ENCODE measurements at places on chromosomes 12 and 14.
A peak's percentile ranks its signal among the peaks of the same experiment; 100 is the strongest.

DNA sequence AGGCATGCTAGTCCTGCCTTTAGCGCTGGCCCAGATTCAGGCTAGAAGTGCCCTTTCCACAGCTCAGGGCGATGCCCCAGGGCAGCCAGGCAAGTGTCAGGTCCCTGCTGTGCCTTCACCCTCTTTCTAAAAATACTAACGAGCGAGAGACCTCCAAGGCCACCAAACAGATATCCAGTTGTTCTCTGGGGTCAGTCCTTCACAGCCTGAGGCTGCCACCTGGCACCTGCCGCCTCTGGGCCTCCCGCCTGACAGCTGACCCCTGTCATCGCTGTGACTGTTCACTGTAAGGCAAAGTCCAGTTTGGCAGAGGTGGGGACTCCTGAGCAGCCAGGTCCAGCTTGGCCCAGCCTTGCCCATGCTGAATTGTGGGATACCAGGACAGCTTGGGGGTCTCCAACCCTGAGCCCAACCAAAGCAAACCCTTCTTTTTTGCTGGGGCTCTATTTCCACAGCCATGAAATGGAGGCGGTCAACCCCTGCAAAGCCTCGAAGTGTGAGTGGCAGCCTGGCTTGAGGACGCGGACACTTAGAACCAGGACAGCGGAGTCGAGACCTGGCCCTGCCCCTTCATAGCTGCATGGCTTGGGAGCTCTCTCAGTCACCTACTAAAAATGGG, 79.9 kb downstream of the NINJ2 start:
- DNase-seq: no peak

GRCh38 chr14:68922886-68923285, 56.2 kb downstream of the ACTN1 start:
- DNase-seq: no peak

DNA sequence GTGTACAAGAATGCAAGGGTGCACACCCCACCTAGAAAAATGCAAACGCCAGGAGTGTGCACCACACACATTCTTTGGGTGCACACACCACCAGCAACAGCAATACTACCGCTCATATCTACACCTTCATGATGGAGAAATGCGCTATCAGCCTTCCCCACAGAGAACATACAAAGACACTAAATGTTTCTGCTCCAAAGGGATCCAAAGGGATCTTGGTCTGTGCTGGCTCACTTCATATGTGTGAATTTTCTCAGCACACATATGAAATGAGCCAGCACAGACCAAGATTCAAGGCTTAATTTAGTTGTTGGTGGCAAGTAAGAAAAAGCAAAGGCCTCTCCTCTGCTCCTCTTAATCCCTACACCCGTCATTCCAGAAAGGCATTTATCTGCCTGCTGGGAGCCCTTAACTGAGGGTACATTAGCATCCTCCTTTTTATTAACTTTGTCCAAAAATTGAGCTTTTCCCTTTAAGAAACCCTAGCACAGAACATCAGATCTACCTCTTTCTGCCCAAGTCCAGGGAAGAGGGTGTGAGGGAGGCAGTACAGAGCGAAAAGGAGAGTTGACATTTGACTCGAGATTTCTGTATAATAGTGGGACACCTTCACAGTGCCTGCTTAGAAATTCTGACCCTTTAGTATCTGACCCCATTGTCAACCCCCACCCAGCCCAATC, 8.3 kb downstream of the BMP4 start:
- no peak for DNase-seq

DNA sequence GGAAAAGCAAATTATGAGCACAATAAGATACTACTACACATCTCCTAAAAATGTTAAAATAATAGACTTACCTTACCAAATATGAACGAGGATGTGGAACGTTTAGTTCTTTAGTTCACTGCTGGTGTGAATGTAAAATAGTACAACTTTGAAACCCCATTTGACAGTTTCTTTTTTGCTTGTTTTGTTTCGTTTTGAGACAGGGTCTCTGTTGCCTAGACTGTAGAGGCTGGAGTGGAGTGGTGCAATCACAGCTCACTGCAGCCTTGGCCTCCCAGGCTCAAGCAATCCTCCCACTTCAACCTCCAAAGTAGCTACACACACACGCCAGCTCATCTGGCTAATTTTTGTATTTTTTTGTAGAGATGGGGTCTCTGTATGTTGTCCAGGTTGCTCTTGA, 136.4 kb upstream of the FAR2 start:
- no peak for DNase-seq

DNA sequence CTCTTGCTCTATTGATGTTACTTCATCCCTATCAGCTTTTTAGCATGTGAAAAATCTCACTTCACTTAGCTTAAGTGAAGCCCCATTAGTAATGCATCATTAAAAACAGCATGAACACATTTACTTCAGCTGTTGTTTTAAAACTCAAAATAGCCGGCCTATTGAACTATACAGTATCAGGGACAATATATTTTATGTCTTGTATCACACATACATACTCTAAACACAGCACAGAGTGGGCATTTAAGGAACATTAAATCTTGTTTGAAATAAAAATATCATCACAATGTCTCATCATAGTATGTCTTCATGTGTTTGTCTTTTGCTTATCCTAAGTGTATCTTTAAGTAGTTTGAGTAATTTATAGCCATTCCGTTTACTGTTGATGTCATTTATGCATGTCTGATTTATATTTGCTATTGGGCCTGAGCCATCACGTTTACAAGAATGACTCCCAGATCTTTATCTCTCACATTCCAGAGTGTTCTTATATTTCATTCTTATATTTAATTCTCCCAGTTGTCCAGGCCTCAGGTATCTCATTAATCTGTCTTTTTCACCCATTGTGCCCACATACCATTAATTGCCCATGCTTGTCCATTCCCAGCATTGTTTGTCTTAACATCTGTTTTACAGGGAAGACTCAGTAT, 57.5 kb downstream of the ARHGAP5 start:
- no peak for DNase-seq

- no peak for DNase-seq
These were observed 302.0 kb downstream of the TRHDE start for GRCh38 chr12:72574138-72574537.

DNA sequence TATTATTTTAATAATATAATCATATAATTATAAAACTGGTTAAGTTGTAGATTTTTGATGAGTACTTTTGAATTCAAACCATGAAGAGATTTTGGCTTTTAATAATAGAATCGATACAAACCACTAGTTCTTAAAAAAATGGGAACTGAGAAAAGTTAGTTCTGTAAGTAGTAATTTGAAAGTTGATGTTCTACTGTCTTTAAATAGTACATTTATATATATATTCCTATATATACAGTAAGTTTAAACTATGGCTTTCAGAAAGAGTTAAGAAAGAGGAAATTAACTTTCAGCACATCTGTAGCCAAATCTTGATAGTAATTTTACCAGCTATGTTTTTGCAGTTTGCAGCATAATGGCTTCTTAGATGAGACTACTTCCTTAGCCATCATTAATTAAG, 7.8 kb downstream of the LRRK2 start:
- no peak for DNase-seq

DNA sequence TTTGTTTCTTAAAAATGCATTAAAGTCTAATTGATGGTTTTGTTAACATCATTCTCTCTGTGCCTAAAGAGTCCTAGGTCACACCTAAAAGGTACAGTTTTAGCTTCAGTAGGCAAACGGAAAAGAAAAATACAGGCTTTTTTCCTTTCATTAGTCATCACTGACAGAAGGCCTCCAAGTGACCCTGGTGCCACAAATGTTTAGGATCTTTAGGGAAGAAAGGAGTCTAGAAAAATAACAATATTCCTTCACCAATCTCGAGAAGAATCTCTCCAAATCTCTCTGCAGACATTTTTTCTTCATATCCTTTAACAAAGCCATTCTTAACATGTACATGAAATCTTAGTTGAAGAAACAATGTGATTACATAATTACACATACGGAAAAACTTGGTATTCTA, 2.0 kb downstream of the DENND5B start:
- DNase-seq: no peak

DNA sequence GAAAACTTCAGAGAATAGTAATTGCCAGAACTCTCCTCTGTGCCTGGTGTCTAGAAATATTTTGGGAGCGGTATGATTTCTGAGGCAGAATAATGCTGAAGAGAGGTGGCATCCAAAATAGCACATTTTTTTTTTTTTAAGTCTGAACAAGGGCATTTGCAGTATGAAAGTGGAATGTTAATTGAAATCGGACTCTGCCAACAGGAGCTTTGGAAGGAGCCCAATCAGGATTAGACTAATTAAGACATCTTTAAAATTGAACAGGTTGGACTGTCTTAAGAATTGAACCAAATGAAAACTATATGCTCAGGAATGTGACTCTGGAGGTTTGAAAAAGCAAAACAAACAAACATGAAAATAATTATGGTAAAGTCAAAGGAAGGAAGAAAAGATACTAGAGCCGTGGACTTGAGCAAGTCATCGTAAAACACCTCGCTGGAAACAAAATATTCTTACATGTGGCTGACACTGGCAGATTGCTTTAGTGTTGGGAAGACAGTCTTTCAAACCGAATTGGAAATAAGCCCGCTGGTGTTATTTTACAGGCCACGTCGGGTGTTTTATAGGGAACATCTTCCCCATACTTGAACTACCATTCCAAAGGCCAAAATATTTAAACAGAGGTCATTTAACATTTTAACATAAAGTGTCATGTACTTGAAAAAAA, 436.3 kb downstream of the VRK1 start:
- no peak for DNase-seq

DNA sequence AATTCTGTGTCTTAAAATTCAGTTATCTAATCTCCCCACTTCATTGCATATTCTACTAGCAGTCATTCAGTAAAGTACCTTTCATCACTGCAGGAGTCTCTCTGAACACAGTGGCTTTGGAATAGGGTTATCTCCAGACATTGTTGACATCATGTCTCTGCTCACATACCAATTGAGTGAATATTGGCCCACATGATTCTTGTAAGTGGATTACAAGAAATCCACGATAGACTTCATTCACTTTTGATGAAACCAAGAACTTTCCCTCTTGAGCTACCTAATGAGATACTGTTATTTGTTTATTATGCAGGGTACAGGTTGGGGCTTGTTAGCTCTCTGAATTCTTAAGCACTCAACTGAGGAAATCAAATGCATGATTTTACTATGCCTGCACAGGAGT, 284.9 kb downstream of the RAD51B start:
- no peak for DNase-seq

- no peak for DNase-seq
These were observed 94.6 kb downstream of the PPM1A start for GRCh38 chr14:60343571-60344071.

DNA sequence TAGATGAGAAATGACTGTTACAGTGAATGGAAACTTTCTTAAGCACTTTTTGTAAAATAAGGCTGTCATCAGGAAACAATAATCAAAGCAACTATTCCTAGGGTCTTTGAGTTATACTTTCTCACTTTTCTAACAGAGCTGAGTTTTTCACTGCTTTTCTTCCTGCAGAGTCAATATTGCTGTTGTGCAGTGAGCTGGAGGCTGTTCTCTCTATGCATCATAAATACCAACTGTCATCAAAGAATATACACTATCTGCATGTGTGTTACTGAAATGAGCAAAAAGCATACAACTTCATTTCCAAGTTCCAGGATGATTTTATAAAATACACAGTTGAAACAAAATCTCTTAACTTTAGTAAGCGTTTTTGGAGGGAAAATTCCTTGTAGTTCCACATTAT, 110.4 kb upstream of the CPSF6 start:
- DNase-seq: no peak

- no peak for DNase-seq
These were observed 44.9 kb upstream of the KCNMB4 start for GRCh38 chr12:70321191-70321590.

DNA sequence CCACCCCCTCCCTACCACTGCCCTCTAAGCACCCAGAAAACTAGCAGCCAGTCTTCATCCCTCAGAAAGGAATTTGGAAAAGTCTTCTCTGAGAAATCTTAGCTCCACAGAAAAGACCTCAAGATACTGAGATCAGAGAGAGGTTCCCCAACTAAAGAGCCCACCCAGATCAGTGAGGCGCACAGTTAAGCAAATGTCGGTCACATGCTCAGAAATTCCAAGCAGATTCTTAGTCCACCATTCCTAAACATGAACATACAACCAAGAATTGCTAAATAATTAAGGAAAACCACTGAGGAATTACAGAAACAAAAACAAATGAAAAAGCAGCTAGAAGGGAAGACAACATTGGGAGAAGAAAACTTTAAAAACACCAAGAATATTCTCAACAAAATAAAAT, 32.3 kb downstream of the MED13L start:
- no peak for DNase-seq

DNA sequence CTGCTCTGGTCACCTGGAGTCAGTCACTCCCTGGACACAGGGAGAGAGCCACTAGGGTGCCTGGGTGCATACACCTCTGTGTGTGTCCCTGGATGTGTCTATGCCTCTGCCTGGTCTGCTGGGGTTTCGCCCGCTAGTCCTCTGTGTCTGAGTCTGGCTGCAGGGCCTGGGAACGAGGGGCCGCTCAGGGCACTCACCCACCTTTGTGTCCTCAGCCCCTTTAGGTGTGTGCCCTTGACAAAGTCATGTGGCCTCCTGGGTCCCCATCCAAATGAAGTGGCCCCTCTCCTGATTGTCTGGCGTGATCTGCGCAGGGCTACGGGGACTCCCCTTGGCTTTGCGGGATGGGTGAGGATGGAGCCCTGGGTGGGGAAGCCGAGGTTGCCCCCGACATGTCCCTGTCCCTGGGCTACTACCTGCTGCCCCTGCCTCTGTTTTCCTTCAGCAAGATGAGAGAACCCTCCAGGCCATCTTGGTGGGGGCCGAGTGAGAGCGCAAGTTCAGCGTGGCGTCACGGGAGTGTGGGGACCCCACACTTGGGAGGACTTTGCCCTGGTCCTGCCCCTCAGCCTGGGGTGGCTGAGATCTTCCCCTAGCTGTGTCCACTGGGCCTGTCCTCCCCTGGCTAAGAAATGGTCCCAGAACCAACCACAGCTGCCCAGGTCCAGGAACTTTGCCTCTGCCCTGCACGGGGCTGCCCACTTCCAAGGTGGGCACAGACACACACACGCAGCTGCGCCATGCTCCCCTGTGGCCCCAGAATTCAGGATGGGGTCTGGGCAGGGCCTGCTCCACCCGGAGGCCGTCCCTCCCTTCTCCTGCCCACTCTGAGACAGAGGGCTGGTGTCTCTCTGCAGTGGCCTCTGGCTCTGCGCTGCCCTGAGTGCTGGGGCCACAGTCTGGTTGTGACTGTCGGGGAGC, 2.7 kb upstream of the AHNAK2 start:
- no peak for DNase-seq

DNA sequence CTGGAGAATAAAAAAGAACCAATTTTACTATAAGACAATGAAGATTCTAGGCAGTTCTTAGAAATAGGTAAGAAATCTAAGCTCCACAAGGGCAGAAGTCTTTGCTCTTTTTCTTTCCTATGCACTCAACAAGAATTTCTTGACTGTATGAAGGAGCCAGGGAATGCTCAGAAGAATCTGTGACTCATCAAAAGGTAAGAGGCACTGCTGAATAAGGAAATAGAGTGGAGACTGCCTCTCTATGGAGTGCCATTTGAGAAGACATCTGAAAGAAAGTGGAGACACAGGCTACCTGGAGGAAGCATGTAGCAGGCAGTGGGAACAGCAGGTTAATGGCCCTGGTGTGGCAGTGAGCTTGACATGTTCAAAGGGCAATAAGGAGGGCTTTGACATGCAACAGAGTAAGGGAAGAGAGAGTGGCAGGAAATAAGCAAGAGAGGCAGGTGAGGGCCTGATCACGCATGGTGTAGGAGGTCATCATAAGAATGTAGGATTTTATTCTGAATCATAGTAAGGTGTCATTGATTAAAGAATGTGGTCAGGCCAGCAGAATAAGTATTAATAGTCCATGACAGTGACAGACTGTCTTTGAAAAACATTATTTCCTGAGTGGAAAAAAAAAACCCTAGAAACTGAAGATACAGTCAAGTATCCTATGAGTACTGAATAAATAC, 446.7 kb upstream of the GARIN6 start:
- no peak for DNase-seq

GRCh38 chr14:75492832-75493591, 29.3 kb upstream of the BATF start:
- peak; percentile 24 for DNase-seq
